ENCODE measurements at places on chromosomes 1 and 21.

DNA sequence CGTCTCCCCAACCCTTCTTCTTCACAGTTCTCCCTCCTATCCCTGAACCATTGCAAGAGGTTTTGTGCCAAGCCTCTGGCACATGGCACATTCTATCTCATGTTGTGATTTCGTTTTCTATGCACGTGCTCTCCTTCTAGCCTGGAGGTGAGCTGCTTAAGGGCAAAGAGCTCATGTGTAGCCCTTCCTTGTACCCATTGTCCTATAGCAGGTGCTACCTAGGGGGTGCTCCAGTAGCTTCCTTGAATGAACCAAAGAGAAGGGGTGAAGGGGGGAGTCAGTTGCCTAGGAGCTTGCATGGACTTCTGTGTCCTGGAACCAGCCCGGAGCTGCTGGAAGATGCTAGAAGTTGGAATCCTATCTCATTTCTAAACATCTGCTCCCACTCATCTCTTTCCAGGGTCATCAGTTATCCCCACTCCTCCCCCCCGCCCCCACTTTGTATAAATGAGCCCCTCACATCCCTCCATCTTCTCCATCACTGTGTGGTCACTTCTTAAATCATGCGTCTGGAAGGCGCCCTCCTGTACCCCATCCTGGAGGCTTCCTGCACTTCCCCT, 535 bp upstream of the DISC1 start:
- no peak for DNase-seq

DNA sequence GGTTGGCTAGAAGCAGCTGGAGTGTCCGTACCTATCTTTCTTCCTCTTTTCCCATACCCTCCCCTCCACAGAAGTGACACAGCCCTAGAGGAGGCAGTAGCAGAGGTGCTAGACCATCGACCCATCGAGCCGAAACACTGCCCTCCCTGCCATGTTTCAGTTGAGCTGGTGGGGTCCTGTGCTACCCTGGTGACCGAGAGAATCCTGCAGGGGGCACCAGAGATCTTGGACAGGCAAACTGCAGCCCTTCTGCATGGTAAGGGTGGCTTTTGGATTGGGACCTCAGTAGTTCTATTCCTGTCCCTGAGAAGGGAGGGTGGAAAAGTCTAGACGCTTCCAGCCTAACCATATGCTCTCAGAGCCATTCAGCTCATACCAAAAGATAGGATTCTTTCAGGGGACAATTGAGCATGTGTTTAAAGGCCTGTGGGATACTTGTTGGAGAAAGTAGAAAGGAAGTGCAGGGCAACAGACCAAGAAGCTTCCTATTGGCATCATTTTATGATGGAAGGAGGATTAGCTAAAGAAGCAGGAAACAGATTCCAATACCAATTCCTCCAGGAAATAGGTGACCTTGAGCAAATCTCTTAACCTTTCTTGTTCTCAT, 11.7 kb upstream of the BNIPL start:
- peak; percentile 86 for DNase-seq

DNA sequence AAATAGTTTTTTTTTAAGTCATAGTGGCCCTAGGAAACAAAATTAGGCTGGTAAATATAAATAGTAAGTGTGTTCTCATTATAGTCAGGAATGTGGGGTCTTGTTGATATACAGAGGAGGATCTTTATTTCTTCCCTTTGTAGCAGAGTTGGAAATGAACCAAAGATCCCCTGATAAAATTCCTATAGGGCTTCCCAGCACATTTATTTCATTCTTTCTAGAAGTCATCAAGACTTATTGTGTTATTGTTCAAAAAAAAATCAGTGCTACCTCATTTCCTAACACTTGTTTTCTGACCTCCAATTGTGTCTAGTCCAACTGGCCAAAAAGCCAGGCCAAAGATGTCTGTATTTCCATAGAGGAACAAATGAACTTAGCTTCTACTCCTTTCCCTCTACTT, 7.6 kb upstream of the PLEKHO1 start:
- no peak for DNase-seq

DNA sequence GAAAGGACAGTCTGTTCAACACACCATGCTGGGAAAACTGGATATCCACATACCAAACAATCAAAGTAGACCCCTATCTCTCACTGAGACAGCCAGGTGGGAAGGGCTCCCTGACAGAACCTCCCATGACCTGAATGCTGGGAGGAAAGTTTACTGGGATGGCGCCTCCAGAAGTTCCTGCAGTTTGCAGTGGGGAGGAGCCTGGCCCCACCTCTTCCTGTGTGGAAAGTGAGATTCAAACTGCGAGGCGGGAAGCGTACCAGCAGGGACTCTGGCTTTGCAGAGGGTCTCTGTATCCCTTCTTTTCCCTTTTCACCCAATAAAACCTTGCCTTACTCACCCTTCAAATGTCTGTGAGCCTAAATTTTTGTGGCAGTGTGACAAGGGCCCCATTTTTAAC, 190.7 kb downstream of the HHIPL2 start:
- DNase-seq: no peak

GRCh38 chr1:1306070-1306660, 1.6 kb downstream of the ACAP3 start:
- no peak for DNase-seq

- no peak for DNase-seq
Observed at GRCh38 chr1:72827278-72827677, 544.9 kb upstream of the NEGR1 start.

DNA sequence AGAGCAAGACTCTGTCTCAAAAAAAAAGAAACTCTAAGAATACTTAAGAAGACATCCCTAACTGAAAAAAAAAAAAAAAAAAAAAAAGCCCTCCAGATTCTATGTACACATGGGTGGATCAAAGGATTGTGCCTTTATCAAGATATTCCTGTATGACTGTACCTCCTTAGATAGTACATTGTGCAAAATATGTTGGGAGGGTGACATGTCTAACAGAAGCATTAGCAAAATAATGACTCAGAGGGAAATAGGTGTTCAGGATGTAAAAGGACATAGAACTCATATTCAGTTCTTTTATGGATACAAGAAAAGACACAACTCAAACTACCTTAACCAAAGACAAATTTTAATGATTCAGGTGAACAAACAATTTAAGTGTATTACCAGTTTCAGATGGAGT, 269.8 kb upstream of the KAZN start:
- DNase-seq: no peak

DNA sequence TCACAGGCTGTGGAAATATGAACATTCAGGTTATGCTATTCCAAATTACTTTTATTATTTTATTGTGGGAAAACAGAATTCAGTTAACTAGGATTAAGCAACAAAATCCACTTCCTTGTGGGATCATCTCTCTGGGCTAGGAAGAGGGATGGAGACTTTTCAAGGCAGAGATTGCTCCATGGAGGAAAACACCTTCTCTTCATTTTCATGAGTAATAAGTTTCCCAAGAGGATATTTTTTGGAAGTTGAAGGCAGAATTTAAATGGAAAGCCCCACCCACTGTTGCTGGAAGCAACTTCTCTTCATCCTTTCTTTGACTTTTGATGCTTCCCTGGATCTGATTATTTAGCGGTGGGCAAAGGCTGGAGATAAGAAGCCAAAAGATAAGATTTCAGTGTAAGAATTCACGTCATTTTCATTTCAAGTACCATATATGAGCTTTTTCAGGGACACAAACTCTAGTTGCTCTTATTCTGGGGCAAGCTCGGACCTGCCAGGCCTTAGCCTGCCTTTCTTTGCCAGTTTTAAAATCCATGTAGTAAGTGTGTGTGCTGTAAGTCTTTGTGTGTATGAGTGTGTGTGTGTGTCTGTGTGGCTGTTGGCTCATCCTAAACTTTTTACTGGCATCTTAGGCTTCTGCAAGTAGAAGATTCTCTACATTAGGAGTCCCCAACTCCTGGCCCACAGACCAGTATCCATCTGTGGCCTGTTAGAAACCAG, 11.7 kb upstream of the IL24 start:
- DNase-seq: no peak

All from T-helper 1 cell (primary cell).